ENCODE measurements at places on chromosomes 7 and 10.

GRCh38 chr7:19715499-19715898, 6.7 kb upstream of the POLR1F start:
- DNase-seq, result no peak

DNA sequence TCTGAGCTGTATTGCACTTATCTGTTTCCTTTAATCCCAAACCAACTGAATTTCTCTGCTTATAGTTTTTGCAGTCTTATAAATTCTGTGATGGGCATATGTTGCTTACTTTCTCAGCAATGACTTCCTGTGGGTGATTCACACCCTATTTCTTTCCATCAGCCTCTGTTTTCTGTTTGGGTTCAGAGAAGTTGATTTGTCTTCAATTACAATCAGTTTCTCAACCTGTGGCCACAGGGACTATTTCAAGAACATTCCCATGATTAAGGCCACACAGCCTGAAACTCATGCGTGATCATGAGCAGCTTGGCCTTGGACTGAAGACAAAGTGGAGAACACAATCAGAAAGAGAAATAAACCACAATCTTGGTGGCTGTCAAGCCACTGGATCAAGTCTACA, 1174.6 kb upstream of the C7orf33 start:
- DNase-seq, result no peak

DNA sequence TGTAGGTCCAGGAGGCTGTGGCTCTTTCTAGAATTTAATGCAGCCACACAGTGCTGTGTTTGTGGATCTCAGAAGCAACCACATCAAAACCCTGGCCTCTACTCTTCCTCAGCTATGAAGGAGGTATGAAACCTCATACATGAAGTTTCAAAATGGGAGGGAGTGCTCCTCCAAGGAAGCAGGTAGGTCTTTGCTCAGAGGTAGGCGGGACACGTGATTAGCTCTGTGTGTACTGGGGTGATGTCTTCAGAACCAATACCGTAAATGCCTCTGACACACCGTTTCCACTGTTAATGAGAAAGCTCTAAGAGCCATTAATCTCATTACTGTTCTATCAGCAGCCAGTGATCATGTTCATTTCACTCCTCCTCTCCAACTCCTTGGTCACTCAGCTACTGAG, 126.1 kb downstream of the PLXNA4 start:
- no peak for DNase-seq

GRCh38 chr10:47261121-47261520, 38.9 kb upstream of the GDF10 start:
- no peak for DNase-seq

DNA sequence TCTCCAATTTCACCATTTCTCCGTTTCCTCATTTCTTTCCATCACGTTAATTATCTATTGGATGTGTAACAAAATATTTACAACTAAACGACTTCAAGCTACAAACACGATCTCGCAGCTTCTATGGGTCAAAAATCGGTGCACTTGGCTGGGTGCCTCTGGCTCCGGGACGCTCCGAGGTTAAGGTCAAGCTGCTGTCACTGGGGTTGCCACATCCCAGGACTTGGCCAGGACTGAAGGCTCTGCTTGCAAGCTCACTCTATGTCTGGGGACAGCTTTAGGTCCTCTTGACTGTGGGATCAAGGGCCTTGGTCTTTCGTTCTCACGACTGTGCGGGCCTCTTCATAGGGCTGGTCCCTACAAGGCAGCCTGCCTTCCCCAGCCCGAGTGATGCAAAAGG, 159.7 kb downstream of the CCDC3 start:
- no peak for DNase-seq

DNA sequence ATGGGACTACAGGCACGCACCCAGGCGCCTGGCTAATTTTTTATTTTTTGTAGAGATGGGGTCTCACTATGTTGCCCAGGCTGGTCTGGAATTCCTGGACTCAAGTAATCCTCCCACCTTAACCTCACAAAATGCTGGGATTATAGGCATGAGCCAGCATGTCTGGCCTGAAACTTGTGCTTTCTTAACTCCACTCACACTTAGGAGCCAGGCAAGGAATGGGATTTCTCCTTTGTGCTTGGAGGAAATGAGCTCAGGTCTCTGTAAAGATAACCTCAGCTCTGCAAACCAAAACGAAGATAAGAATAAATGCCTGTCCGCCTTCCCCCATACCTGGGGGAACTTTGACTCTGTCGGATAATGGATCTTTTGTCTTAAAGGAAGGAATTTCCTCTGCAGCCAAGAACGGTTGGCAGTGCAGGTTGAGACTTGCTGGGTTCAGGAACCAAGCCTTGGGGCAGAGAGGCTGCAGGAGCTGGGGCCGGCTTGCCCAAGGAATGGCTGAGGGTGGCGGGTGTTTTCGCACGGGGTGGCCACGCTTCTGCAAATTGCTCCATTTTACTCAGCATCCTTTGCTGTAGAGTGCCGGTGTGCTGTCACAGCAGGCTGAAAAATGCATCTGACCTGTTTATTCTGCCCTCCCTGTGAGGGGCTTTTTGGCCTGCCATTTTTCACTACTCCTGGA, 174.2 kb downstream of the KIAA1217 start:
- no peak for DNase-seq

GRCh38 chr10:19812976-19813375, 3.3 kb upstream of the PLXDC2 start:
- DNase-seq, result no peak

- DNase-seq, result no peak
Observed at GRCh38 chr10:110843031-110843430, 28.7 kb upstream of the PDCD4 start.

DNA sequence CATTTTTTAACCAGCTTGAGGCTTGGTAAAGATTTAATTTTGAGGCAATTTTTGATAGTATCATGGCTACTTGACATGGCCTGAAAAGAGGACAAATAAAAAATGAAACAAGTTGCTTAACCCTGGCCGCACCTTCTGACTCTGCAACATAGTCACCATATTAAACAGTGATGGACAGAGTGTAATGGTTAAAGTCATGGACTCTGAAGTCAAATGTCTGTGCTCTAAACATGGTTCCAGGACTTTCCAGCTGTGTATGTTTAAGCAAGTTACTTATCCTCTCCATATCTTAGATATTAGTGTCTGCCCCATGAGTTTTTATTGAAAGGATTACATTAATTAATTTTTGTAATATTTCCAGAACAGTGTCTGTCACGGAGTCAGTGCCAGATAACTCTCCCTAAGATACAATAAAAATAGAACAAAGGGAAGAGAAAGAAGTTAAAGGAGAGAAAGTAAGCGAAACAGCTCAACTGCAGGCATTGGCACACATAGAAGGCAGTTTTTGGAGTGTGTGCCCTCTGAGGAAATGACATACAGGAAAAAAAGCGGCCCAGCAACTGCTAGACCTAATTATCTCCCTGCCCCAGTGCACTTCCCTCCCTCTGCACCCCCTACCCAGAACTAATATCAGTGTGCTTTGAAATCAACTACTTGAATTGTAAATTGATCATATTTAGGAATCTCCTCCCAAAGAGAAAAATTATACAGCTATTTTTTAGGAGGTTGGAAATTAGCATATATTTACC, 65.3 kb downstream of the MACC1 start:
- DNase-seq, result no peak

- no peak for DNase-seq
Observed at GRCh38 chr10:26243351-26243720, 26.8 kb downstream of the GAD2 start.

DNA sequence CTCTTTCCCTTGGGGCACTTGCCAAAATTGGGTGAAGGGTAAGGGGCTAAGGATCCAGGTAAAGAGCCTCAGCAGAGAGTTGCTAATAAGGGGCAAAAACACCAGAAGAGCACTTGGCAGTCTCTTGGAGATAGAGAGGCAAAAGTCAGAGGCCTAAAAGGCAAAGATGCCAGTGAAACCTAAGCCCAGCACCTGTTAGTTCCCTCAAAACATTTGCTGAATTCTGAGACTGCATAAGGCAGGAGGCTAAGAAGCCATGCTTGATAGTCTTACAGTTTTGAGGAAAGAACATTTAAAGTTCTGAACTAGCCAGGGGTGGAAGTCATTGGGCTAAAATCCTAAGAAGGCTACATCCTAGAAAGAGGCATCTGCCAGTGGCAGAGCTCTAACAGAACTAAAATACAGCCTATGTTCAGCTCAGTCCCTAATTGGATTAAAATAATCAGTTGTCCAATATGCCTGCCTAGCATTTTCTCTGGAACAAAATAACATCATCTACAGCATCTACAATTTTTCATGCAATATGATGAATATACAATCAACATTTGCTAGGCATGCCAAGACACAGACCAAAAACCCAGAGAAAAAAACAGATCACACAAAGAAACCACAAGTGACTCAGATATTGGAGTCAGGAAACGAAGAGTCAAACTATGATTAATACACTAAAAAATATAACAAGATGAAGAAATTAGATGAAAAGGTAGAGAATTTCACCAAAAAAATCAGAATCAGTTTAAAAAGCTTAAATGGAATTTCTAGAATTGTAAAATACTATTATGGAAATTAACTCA, 7.7 kb downstream of the HTR7 start:
- DNase-seq, result no peak

GRCh38 chr10:15741581-15741980, 21.9 kb upstream of the ITGA8 start:
- DNase-seq, result no peak

DNA sequence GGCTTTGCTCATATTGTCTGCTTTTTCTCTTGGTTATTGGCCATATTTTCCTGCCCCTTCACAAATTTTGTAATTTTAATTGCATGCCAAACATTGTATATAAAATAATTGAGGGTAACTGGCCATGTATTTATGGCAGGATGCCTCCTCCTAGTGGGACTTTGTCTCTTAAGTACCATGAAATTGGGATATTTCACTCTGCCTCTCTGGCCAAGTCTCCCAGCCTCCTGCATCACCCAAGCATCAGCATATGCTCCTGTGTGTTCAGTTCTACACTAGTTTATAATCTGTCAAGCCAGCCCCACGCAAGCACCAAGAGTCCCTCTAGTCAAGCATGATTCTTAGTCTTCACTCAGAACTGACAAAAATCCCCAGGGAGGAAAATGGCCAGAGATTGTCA, 44.2 kb upstream of the FHIP2A start:
- DNase-seq, result no peak

GRCh38 chr10:16429539-16429938, 7.3 kb upstream of the PTER start:
- no peak for DNase-seq

GRCh38 chr7:99129536-99129935, 14.4 kb downstream of the SMURF1 start:
- no peak for DNase-seq

DNA sequence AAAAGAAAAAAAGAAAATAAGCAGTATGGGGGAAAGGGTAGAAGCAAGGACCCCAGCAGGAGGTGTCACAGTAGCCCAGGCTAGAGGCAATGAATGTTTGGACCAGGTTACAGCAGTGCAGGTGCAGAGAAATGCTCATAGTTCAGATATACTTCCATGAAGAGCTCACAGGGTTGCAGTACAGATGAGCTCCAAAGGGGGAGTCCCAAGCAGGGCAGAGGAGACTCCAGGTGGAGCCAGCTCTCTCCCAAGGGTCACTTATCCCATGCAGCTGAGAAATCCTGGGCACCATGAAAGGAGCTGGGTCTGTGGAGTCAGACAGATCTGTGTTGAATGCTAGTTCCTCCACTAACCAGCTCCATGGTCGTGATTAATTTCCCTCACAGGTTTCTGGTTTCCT, 174.9 kb downstream of the C7orf25 start:
- no peak for DNase-seq

DNA sequence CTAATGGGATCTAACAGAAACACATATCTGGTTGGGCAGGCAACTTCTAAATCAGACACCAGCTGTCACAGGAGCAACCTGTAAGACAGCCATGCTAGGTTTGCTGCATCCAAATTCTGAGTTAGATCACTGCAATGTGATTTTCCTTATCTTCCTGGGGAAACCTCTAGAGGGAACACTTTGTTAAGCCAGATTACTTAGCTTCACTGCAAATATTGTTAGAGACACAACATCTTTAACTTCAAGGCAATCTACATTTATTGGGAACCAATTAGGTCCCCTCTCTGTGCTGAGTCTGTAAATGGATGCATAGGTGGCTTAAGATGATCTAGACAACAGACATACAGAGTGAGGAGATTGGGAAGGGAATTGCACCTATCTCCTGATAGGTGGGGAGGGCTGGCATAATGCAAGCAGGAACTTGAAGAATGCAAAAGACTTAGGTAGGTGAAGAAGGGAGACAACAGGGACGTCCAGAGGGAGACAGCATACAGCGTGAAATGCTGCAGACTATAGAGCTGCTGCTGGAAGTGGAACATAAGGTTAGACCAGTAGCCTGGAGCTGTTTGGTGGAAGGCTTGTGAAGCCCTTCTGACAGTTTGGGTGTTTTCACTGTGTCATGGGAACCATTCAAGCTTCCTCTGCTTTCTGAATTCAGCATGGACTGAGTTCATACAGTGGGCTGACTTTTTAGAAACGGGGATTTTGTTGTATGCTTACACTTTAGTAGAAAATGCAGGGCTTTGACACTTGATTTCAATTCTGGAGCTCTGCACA, 109.8 kb upstream of the ELMO1 start:
- DNase-seq, result no peak

- DNase-seq, result no peak
Observed at GRCh38 chr7:121544726-121545125, 148.6 kb upstream of the FAM3C start.

DNA sequence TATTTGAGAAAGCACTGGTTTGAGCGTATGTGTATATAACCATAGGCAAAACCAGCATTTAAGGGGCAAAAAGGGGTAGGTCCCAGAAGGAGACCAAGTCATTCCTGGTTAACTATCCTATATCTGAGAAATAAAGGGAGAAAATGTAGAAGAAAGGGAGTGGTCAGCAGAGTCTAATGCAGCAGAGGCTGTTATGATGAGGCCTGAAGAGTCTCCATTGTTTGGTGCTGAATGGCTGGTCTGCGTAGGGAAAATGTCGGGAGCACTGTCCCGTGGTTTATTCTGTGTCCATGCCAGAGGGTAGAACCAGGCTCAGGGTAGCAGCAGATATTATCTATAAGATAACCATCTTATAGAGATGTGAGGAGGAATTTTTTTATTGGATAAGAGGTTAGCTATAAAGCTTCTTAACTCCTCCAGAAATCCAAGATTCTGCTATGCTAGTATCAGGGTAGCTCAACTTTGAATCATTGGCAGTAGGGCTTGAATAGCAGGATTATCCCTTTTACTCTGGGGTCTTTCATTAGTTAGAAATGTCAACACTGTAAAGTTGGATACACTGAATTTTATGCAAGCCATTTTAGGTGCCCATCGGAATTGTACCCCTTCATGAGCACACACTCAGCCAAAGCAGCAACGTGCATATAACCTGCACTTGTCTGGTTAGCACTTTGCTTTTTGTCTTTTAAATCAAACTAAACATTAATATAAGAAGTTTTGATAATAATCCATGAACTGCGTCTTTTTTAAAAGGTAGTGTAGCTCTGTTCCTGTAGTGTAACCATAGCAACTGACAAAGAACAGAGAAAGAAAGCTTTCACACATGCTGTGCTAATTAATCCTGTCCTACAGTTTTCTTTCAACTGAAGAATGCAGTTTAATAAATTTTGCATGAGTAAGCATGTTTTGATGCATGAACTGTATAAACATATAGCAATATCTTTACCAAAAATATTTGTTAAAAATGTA, 312.0 kb upstream of the FZD1 start:
- no peak for DNase-seq

Data from activated CD8-positive, alpha-beta memory T cell treated with anti-CD3 and anti-CD28 coated beads for 1 hour (primary cell).